ENCODE measurements at places on chromosomes 6 and 20.

GRCh38 chr6:7765575-7766325 lies 39.9 kb downstream of the BMP6 start:
- no peak for DNase-seq

DNA sequence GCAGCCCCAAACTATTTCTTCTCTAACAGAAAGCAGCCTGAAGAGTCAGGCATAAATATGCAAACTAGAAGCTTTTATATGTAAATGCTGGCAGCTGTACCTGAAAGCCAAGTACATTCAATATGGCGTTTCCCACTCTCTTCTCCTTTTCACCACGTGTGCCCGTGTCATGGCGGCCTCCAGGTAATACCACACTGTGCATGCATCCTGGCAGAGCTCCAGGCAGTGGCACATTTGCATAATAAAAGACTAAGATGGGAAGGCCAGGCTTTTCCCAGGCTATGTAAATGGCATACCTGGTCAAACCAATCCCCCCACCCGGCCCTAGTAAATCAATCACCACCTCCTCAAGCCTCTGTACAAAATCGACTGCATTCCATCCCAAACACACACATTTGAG lies 120.6 kb downstream of the MMUT start:
- peak; percentile 80 for DNase-seq

GRCh38 chr20:36881888-36882287 lies 6.0 kb downstream of the TLDC2 start:
- DNase-seq: no peak

- DNase-seq: no peak
Observed at GRCh38 chr6:32581315-32582095, 8.1 kb downstream of the HLA-DRB1 start.

DNA sequence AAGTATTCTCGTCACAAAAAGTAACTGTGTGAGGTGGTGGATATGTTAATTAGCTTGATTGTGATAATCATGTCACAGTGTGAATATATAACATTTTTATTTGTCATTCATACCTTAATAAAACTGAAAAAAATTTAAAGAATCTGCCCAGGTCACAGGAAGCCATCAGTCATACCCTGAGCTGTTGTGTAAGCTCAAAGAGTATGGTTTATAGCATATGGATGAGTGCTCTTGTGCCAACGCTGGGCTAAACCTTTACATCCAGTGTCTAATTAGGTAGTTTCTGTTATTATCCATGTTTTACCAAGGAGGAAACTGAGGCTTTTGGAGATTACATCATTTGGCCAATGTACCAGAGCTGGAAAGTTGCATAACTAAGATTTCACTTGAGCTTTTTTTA lies 11.4 kb downstream of the PKIG start:
- no peak for DNase-seq

- no peak for DNase-seq
Observed at GRCh38 chr20:549722-550496, 6.3 kb upstream of the CSNK2A1 start.

DNA sequence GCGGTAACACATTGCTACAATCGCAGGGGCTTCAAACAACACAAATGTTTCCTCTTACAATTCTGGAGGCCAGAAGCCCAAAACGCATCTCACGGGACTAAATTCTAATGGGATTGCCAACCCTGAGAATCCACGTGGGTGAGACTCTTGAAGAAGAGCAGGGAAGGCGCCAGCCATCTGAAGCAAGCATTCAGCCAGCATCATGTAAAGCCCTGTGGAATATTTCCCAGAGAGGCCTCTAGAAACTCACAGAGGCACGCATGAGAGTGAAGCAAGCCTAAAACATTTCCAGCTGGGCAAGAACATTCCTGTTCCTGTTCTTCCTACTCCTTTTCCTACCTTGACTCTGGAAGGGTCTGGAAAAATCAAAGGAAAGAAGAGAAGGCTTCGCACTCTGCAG lies 19.6 kb upstream of the FNDC1 start:
- no peak for DNase-seq

DNA sequence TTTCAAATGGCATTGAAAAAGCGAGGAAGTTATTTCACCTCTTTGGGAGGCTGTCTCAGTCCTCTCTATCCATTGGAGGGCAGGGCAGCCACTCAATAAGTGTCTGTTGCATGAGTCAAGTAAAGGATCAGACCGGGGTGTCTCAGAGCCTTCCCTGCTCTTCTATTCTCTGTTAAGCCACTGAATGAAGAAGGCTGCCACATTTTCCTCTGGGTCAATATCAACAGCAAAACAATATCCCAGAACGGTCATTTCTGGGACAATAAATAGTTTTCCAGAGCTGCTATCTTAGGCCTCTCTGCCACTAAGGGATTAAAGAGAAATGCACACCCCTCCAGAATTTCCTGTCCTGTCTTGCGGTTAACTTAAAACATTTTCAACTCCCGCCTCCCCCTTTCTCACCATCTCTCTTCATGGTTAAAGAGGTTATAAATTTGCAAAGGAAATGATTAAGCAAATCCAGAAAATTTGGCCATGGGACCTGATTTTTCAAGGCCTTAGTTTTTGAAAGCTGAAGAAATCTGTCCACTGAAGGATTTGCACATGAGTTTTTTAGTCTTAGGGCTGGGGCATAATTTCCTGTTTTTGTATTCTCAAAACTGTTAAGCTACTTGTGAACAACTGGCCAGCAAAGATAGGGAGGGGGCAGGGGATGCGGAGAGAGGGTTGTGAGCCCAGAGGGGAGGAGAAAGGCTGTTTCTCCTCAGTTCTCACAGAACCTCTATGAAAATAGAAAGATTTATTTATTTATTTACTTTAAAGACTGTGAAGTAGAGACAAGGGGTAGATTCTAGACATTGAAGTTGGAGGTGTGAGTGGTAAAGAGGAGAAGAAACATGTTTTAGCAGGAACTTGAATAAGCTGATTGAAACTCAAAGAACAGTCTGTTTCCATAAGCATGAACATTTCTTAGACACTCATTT lies 135.7 kb downstream of the BCAS1 start:
- no peak for DNase-seq

DNA sequence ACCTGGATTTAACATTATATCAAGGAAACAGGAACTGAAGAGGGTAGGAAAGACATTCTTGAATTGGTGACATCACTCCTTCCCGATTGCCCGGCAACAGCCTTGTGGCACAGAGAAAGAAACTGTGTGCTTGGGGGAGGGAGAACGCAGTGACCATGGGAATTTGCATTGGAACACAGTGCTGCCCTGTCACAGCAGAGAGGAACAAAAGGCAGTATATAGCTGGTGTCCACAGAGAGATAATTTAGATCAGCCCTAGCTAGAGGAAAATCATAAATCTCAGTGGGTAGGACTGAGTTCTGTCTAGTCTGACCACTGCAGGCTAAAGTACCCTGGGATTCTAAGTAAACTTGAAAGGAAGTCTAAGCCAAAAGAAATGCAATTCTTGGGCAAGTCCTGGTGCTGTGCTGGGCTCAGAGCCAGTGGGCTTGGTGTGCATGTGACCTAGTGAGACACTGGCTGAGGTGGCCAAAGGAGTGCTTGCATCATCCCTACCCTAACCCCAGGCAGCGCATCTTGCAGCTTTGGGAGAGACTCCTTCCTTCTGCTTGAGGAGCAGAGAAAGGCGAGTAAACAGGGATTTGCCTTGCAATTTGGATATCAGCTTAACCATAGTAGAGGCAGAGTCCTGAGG lies 697.6 kb downstream of the HACE1 start:
- DNase-seq: no peak

DNA sequence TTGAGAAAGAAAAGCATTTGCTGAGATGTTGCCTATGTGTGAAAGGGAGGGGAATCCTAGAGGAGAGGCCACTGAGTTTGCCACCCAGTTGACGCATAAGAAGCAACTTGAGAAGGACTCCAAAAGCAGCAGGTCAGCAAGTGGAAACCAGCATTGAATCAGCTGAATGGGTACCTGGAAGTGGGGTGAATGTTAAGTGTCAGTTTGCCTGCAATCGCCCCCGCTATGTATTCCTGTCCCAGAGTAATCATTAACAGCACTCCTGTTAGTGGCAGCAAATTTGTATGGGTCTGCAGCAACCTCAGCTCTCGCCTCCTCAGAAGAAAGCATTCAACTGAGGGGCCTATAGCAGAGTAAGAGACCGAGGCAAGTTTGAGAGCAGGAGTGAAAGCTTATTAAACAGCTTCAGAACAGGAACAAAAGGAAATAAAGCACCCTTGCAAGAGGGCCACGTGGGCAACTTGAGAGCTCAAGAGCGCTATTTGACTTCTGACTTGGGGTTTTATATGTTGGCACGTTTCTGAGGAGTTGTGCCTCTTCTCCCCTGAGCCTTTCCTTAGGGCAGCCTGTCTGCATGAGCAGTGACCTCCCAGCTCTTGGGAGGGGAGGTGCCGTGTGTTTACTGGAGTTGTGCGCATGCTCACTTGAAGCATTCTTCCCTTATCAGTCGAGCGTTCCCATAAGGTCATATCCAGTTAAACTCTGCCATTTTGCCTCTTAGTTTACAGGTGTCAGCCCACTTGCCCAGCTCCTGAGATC lies 122.6 kb upstream of the PHACTR1 start:
- DNase-seq: no peak

- no peak for DNase-seq
Observed at GRCh38 chr20:58900397-58900796, 47.9 kb downstream of the GNAS start.

GRCh38 chr6:22231616-22232015 lies 65.2 kb downstream of the PRL start:
- no peak for DNase-seq

DNA sequence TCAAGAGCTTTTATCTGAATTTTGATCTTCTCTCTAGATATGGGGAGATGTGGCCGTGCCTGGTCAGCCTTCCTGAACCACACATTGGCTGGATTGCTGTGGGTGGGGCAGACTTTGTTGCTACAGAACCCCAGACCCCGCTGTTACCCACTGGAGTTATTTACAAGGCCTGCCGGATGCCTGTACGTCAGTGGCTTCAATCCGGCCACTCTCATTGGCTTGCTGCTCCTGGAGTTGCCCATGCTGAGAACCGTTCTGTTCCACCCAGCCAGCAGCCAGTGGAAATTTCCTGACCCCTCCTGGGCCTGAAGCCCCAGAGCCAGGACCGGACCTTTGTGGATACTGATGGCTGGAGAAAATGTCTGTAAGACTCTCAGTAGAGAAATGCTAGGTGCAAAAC lies 101.9 kb downstream of the TFAP2C start:
- no peak for DNase-seq

DNA sequence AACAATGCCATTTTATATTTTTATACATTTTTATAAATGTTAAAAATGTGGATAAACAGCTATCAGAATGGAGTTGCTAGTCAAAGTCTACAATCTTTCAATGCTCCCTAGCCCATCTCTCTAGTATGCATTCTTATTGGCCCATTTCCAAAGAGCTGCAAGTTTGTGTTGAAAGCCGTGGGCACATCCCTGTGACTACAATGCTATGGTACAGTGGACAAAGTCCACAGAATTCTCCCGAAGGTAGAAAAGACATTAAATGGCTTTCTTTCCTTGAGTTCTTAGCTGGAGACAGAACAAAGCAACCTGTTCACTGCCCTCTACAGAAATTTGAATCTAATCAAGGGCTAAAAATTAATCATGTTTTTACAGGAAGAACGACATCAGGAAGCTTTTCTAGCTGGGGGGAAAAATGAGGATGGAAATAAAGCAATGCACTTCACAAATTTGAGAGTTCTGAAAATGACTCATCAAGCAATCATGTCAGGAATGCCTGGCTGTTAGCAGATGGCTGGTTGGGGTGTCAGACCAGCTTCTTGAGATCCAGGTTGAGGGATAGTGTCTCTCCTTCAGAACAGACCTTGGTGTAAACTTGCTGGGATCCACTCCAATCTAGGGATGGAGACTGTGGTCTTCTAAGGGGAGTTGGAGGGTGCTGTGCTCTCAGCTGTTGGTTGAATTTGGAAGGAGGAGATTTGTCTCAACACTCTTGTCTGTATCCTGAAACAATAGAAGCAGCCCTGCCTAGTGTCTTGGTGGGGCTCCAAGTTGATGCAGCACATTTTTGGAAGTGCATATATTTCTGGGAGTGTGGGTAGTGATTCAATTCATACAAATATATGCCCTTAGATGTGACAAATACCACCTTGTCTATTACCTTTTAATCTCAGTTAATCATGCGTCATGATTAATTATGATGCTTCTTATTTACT lies 143.4 kb upstream of the PHACTR1 start:
- peak; percentile 31 for DNase-seq

DNA sequence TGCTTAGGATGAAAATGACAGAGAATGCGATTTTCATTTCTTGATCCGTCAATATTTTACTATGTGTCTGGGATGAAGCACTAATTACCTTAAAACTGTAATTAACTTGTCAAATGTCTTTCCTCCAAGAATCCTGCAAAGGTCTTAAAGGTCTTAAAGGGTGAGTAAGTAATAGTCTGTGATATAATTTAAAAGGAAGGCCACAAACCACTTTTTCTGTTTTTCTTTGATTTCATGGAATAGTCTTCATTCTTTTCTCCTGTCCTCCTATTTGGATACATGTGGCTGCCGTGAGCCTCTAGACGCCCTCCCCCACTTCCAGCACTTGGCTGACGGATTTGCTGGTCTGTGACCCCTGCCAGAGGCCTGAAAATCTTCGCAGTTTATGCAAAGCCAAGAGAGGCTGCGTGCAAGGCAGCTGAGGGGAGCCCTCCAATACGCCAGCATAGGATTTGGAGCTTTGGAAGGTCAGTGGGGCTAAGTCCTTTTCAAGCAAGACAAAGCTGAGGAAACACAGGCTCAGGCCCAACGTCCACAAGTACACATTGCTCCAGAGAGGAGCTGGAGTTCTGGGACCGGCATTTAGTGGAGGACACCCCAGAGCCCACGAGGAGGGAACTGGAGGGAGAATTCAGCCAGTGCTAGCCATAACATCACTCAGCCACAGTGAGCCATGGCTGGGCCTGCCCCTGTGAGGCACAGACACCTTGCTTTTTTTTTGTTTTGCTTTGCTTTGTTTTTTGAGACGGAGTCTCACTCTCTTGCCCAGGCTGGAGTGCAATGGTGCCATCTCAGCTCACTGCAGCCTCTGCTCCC lies 382.6 kb downstream of the SMOC2 start:
- no peak for DNase-seq

DNA sequence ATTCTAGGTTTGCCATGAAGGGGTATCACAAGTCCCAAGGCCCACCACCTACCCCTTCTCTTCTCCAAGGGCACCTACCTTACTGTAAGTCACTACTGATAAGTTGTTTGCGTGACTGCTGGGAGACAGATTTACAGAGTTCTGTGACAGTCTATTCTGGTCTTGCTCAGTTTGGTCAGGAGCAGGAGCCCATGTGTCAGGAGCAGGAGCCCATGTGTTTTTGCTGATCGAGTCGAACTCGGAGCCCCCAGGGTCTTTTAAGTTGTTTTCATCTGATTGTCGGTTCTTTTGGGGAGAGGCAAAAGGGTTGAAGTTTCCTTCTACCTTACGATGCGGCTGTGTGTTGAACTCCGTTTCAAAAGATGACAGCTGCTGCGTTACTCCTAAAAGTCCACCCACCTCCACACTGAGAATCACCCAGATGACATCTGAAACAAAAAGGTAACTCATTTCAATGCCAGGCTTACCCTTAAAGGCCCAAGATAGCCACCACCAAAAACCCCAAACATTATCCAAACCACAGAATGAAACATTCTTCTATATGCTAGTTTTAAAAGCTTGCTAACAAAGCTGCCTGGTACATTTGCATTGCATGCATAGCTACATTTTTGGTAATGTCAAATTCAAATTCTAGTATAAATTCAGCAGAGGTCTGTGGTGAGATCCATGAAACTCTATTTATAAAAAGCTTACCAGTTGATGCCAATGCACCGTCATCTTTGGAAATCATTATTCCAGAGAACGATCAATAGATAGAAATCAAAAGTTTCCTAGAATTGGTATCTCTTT lies 50.5 kb upstream of the SPDEF start:
- DNase-seq: no peak
